ENCODE measurements at places on chromosomes 13 and 19.

DNA sequence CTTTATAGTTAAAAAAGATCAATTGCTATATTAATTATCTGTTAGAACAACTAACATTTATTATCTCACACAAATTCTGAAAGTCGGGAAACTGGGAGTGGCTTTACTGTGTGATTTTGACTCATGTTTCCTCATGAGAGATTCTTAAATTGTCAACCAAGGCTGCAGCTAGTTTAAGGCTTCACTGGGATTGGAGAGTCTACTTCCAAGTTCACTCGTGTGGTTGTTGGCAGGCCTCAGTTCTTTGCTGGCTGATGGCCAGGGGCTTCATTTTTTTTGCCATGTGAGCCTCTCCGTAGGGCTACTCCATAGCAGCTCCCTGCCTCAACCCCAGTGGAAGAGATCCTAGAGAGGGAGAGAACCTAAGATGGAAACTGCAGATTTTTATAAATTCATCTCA, 24.5 kb upstream of the LPAR6 start:
- DNase-seq: peak; percentile 78

GRCh38 chr19:677201-677600, 1.0 kb downstream of the FSTL3 start:
- peak; percentile 88 for DNase-seq

GRCh38 chr19:9058905-9059667, 27.8 kb upstream of the OR1M1 start:
- no peak for DNase-seq

DNA sequence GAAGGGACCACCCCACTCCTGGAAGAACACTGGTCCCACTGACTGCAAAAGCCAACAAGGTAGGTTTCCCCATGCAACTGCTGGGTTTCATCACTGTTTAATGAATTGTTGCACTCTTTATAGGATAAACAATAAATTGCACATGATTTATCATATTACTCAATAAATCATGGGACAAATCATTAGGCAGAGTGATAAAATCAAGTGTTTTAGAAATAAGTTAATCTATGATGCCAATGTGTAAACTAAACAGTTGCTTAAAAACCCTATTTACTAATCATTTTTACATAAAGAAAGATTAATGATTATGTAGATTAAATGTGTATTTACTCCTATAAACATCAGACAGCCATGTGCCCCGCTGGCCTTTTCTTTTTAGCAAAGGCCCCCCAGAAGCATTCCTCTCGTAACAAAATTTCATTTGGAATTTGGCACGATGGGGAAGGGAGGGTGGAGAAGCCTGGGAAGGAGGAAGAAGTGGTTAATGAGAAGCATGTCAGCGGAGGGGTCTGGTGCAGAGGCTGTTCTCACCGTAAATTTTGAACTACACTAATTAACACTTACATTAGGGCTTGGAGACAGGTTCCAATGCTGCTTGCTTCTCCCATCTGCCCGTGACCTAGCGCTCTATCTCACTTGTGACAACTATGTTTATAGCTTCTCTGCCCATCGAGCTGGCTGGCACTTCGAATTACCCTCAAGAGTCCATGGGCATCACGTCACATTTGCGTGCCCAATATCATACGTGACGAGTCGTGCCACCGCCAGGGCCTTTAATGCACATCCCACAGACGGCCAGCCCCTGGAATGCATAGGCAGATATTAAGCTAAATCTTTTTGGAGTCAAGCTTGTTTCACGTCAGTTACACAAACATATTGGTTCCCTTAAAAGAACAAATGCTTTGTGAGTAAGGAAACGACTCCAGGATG, 357.7 kb upstream of the TSHZ3 start:
- no peak for DNase-seq

- DNase-seq: no peak
Measured at GRCh38 chr13:39816936-39817335, 161.5 kb downstream of the COG6 start.

Measured in heart left ventricle (tissue), 16 donors.